ENCODE measurements at places on chromosomes 16 and 17.

DNA sequence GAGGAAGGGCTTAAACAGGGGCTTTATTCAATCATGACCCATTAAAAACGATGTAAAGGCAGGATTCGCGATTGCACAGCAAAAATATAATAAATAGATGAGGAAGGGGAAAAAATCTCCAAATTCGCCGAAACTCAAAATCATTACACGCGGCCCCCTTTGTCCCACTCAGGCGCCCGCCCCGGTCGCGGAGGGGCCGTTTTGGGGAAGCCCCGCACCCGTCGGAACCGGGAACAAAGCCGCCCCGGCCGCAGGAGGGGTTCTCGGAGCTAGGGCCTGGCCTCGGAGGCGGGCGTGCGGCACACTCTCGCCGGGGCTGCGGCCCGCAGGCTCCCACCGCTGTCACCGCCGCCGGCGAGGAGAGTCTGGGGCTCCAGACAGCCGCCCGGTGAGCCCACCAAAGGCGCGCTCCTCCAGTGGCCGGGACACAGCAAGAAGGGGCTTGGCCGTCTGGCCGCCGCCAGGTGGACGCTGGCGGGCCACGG is 521 bp downstream of the C16orf87 start:
- no peak for DNase-seq

- no peak for DNase-seq
Observed at GRCh38 chr17:28405632-28406472, at the start of gene SLC46A1. TSS of gene SLC46A1 (minus strand) at chr17:28406212. CDS start at chr17:28406114, 98 bp downstream.

DNA sequence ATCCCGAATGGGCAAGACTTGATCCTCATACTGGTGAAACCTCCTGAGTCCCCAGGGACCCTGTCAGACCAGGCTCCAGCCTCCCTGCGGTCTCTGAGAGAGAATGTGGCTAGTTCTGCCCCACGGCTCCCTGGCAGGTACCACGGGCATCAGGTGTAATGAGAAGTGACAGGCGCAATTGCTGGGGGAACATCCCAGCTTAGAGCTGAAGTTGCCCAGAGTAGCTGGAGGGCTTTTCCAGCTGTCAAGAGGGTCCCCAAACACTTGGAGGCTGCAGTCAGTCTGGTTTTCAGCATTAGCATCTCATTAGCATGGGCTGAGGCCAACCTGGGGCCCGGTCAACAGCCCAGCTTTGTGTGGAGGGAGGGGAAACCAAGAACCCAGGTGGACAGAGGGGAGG is 100.0 kb upstream of the TMEM132E start:
- no peak for DNase-seq

- no peak for DNase-seq
Observed at GRCh38 chr17:16952401-16952800, 19.5 kb downstream of the TNFRSF13B start.

DNA sequence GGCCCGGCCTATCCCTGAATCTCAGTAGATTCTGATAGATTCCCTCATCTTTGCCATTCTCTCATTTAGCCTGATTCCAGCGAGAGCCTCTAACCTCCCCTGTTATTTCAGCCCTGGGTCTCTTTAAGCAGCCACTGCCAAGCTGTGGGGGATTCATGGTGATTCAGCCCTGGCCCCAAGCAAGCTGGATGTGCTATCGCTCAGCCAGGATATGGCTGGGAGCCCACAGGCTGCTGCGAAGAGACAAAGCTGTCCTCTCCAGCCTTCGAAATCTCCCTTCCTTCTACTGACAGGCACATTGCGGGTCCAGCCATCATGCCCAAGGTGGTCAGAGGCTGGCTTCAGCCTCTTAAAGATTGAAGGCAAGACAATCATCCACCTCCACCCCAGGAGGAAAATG is 394.1 kb downstream of the SOX9 start:
- no peak for DNase-seq

- DNase-seq, result no peak
Observed at GRCh38 chr17:42681976-42682721, at the start of gene CNTNAP1. TSS of gene CNTNAP1 (plus strand) at chr17:42682531. CDS start at chr17:42682830, 299 bp downstream.

GRCh38 chr17:57586196-57586740 is 158.8 kb downstream of the CCDC182 start:
- no peak for DNase-seq

- no peak for DNase-seq
Observed at GRCh38 chr16:55062442-55062841, 131.8 kb downstream of the IRX5 start.

DNA sequence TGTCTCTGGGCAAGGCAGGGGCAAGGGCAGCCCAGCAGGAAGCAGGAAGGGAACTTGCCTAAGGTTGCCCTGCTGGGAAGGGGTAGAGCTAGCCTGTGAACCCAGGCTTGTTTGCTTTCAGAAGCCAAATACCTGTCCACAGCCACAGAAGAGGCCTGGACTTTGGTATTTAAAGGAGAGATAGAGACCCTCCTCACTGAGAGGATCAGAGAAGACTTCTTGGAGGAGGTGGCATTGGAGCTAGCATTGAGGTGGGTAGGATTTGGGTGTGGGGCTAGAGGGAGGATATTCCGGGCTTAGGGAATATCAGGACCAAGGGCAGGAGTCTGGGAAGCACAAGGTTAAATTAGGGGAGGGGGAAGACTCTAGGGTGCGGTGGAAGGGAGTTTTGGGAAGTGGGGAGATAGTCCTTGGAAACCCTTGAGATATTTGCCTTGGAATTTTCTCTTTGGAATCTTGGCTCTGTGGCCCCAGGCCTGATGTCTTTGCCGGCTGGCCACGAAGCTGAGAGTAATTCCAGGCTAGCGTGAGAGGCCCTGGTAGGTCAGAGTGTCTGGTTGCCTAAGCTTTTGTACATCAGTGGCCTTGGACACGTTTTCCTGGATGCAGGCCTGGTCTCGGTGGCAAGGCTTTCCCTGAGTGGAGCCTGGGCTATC is 13.1 kb upstream of the ETV4 start:
- DNase-seq, result no peak

GRCh38 chr16:48930951-48931553 is 321.1 kb upstream of the N4BP1 start:
- DNase-seq, result no peak

DNA sequence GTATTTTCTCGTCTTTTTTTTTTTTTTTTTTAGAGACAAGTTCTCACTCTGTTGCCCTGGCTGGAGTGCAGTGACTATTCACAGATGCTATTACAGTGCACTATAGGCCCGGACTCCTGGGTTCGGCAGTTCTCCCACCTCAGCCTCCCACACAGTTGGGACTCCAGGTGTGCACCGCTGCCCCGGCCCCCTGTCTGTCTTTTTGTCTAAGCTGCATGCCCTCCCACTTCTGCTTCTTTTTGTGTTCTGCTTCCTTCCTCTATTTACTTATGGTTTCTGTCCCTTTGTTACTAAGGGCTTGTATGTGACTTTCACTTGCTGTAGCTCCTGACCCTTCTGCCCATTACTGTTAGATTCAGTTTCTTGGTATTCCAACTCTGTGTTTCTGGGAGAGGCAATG is 20.5 kb downstream of the SLC7A6 start:
- no peak for DNase-seq

DNA sequence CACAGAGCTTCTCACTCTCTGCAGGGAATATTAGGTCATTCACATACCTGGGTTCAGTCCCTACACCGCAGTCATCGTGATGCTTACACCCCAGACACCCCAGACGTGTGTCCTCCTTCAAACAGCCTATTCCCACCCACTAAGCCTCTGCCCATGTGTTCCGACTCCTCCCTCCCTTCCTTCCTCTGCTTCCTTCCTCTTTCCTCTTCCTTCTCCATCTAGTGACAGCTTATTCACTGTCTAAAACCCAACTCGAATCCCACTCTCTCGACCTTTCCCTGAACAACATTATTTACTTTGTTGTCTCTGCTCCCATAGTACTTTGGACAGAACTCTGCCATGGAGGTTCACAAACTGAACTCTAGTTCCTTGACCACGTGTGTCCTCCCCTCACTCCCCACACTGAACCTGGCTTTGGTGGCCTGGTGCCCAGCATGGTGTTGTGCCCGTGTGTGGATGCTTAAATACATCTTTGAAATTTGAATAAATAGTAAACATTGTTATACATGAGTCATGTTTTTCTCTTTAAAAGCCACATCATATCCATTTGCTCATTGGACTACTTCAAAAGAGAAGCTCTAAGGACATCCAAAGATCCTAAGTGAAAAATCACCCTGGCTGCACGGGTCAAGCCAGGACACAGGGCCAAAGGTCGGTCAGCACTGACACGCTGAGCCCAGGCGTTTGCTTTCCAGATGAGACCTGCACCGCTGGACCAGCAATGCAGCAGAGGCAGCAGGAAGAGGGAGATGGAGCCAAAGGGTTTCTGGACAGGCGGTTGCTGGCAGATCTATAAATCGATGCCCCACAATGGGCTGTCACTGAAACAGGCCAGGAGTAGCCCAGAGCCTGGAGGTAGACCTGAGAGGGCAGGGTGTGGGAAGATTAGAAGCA is 14.1 kb upstream of the G6PC1 start:
- no peak for DNase-seq

DNA sequence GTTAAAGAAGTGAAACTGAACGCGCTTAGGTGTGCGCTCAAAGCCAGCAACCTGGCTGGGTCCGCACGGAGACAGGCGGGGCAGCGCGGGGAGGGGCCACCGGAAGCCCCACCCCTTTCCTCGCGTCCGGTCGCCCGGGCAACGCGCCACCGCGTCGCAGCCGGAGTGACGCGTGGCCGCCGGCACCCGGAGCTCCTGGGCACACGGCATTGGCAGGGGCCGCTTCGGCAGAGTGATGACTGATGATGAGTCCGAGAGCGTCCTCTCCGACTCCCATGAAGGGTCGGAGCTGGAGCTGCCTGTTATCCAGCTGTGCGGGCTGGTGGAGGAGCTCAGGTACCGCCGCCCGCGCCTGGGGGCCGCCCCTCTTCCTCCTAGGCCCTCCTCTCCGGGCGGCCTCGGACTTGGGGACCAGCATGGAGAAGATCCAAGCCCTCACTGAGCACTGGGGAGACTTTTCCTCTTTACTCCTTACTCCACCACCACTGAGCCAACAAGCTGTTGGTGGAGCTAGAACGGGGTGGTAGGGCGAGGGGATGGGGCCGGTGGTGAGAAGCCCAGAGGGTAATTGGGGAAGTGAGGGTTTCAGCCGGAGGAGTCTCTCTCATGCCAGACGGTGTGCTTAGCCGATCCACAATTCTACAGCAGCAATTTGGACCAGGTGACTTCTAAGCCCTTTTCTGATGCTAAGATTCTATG is 44.9 kb downstream of the PRSS54 start:
- DNase-seq, result no peak

- no peak for DNase-seq
Observed at GRCh38 chr17:41793784-41794539, 7.5 kb upstream of the JUP start.

GRCh38 chr16:78091419-78091818 is 8.0 kb upstream of the WWOX start:
- no peak for DNase-seq

GRCh38 chr16:58614860-58615259 is 14.8 kb downstream of the CNOT1 start:
- DNase-seq, result no peak

- DNase-seq, result no peak
Observed at GRCh38 chr16:22346483-22346882, 27.9 kb downstream of the CDR2 start.

DNA sequence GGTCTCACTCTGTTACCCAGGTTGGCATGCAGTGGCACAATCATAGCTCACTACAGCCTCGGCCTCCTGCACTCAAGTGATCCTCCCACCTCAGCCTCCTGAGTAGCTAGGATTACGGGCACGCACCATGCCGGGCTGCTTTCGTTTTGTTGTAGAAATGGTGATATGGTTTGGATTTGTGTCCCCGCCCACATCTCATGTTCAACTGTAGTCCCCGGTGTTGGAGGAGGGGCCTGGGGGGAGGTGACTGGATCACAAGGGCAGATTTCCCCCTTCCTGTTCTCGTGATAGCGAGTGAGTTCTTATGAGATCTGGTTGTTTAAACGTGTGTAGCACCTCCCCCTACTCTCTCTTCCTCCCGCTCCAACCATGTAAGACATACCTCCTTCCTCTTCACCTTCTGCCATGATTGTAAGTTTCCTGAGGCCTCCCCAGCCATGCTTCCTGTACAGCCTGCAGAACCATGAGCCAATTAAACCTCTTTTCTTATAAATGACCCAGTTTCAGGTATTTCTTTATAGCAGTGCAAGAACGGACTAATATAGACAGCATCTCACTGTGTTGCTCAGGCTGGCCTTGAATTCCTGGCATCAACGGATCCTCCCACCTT is 6.0 kb downstream of the PDZD9 start:
- DNase-seq, result no peak

GRCh38 chr16:23676924-23677480 is 1.7 kb upstream of the PLK1 start:
- no peak for DNase-seq

- DNase-seq, result no peak
Observed at GRCh38 chr16:79092846-79093245, 507.7 kb downstream of the MAF start.

- no peak for DNase-seq
Observed at GRCh38 chr17:6666557-6666956, 15.0 kb downstream of the C17orf100 start.

- DNase-seq, result no peak
Observed at GRCh38 chr16:17998550-17998949, 338.0 kb downstream of the NPIPA8 start.

DNA sequence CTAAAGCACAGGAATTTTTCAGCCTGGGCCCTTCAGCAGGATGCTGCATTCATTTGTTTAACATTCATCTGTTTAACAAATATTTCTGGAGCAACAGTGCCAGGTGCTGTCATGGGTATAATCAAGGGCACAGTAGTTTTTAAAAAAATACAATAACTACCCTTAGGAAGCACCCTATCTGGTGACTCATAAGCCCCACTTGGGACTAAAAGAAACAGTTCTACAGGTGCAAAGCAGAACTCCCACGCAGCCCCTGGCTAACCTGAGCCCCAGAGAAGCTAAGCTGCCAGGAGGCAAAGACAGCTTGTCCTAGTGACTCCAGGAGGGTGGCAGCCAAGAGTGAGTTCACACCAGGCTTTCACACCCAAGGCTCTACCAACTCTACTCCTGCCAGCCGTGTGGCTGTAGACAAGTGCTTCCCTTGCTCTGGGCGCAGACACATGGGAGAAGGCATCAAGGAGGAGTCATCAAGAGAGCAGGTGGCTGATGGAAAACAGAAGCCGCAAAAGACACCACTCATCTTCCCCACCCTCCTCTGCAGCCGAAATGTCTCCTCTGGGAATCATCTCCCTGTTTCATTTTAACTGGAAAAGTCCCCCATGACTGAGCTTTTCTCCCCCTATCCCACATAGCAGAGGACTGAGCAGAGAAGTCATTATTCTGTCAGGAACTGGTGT is 14.4 kb downstream of the CUEDC1 start:
- DNase-seq, result no peak

DNA sequence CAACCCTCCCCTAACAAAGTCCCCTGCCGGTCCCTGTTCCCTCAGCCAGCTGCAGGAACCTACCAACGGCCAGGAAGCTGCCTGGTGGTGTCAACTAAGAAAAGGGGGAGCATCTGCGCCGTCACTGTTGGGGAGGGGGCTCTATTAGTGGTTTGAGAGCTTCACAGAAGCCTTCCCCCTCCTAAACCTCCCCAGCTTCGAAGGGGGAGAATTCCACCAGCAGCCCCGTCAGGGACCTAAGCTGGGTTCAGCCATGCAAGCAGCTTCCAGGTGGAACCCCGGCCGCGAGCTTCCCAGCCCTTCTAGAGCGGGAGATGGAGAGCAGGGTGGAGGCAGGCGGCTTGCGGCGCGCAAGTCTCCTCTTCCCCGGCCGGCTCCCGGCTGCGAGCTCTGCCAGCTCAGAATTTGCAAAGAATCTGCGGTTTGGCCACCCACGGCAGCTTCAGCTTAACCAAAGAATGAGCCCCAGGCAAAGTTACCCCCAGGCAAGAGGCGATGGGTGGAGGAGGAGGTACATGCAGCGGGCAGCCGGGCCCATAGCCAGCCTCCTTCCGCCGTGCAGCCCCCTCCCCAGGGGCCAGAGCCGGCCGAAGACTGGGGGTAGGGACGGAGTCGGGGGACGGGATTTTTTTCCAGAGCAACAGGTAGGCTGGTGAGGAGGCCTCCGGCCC is 33.7 kb downstream of the DDX19A start:
- no peak for DNase-seq

Data from cortex of kidney (tissue), 1 donor.